ENCODE measurements at places on chromosomes 7 and 10.

DNA sequence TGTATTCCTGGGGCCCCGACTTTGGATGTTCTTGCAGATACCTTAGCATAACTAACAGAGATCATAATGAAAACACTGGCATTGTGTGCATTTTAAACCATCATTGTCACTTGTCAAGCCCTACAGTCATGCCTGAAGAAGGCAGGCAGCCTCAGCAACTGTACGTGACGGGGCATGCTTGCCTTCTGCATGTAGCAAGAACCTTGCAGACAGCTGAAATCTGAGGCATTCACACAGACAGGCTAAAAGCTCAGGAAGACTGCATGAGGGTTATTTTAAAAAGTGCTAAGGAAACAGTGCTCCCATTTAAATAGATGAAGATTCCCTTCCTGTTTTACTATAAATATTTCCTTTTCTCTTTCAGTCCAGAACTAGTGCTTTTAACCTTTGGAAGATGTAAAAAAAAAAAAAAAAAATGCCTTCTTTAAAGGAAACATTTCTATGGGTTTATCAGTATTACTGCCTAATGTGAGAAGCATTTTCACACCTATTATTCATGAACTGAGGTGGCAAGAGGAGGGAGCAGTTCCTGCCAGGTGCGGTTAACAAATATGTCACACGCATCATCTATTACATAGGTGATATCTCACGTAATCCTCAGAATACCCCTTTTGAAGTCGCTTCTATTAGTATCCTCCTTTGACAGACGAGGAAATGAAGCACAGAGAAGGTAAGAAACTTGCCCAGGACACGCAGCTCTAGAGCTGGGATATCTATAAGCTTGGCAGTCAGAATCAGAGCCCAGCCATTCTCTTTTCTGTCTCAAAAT lies 88.1 kb downstream of the PRKCQ start:
- DNase-seq, result peak; percentile 90

GRCh38 chr10:90032519-90032918 lies 331.1 kb downstream of the KIF20B start:
- no peak for DNase-seq

GRCh38 chr10:123862421-123863182 lies 29.0 kb downstream of the CPXM2 start:
- no peak for DNase-seq

GRCh38 chr10:112738606-112739591 lies 211.1 kb upstream of the TCF7L2 start:
- DNase-seq, result no peak

DNA sequence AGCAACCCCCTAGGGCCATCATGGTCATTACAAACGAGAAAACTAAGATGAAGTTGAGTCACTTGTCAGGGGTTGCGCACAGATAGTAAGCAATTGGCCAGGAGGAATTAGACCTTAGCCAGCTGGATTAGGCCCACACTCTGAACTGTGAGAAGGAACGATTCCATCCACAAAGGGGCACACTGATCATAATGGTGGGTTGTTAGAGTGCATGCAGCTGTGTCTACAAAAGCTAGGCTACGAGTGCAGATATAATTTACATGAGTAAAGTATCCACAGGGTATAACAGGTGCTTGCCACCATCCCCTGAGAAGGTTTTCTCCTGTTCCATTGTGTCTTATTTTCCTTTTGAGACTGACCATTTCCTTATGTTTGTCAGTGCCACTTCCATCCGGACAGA lies 16.6 kb upstream of the FAM170B start:
- DNase-seq, result no peak

DNA sequence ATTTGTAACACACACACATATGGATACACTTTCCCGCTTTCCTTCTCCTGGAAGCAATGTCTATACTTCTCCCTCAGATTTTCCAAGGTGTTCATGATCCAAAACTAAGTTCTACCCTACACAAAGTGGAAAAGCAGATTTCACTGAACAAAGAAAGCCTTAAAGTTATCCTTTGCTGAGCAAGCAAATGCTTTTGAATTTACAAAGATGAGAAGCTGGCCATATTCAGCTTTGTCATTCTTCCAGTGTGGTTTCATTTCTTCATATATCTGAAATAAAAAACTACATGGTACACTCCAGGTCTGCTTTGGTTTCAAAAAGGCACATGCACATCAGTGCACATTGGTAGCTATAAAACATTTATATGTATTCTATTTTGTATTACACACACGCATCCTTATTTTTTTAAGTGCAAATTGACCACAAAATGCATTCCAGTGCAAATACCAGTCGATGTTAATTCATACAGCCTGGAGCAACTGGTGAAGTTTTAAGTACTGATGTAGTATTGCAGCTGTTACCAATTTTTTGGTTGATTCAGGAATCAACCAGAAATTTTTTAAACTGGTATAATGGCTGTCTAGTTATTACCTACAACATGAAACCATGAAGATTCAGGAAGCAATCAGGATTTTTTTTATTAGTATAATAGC lies 65.5 kb upstream of the SRPK2 start:
- no peak for DNase-seq

DNA sequence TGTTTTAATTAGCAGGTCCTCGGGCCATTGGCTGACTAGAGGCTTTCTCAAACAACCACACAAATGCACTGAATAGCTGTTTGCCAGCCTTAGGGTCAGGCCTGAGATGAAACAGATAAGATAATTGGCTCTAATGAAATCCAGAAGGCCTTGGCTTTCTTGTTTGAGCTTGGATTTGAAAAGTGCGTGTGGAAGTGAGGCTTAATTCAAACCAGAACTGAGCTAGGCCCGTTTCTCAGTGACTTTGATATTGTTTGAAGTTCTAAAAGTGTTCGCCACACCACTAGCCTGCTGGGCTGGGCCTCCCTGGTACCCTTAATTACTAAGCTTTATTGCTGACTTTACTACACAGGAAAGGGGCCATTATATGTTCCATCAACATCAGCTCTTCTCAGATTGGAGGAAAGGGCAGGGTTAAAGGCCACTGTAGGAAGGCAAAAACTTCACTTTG lies 270.6 kb downstream of the TWIST1 start:
- no peak for DNase-seq

- no peak for DNase-seq
Measured at GRCh38 chr7:67364441-67365017, 367.9 kb downstream of the TYW1 start.

DNA sequence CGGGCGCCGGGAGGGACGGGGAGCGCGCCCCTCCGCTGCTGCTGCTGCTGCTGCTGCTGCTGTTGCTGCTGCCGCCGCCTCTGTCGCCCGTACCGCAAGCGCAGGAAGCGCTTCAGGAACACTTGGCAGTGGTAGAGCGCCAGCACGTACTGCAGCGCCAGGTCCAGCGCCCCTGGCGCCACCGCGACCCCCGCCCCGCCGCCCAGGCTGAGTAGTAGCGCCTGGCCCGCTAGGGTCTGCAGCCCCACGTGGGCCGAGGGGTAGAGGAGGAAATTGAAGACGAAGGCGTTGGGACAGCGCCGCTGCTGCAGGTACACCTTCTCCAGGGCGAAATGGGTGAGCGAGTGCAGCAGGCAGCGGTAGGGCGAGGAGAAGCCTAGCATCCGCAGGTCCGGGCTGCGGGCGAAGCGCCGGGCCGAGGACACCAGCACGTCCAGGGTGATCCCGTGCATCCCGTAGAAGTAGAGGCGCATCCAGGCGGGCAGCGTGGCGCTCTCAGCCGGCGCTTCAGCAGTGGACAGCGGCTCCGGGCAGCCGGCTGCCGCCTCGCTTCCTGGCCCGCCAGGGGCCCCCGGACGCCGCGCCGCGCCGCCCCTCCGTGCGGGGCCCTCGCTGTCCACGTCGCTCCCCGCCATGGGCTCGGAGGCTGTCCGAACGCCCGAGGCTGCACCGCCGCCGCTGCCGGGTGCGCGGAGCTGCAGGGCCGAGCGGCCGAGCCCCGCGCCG lies at the start of gene TMEM229A:
Gene TMEM229A (minus strand): TSS at position 699 of the 726 bp plus-strand sequence. CDS start 64 bp downstream, at position 635.
- no peak for DNase-seq

DNA sequence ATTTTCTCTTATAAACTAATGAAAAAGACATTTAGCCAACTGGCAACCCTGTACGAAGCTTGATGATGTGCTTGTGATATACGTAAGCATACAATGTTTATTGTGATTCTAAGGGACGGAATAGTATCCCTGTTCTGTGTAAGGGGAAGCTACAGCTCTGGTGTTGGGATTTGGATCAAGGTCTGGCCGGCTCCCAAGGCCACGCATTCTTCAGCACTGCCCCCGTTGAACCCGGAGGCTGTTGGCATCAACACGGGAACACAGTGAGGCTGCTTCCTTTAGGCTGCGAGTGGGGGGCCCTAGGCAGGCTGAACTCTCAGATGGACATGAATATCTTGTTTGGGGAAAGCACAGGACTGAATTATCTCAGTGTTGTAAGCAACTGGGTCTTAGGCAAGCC lies 180.6 kb downstream of the CAMK1D start:
- no peak for DNase-seq

- DNase-seq, result no peak
Measured at GRCh38 chr10:118340486-118340885, 1.6 kb downstream of the FAM204A start.

- no peak for DNase-seq
Measured at GRCh38 chr7:100584054-100584682, 1.8 kb downstream of the LRCH4 start.

DNA sequence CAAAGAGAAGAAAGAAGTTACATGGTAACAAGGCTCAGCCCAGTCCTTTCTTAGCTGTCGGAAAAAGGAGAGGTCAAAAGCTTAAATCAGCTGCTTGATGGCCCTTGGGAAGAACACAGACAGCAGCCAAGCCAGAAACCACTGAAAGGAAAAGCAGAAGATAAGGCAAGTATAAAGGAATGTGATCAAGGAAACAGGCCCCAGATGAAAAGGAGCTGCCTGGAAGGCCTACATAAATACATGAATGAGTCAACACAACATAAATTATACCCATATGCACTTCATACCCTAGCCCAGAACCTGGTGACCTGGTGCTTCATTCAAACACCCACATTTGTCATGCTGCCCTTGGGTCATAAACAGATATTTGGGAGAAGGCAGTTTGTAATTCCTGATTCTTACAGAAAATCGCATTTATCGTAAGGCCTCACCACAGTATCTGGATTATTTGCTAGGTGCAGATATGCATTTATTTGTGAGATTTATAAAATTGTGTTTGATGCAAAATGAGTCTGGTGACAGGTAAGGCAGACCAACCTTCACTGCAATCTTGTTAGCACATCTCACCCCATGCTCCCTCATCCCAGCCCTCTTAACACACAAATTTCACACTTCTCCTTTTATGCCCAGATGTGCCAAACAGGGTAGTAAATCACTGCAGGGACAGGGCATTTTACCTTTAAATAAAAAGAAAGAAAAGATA lies 94.9 kb upstream of the KCNIP2 start:
- no peak for DNase-seq

GRCh38 chr7:133712544-133712943 lies 414.6 kb upstream of the LRGUK start:
- no peak for DNase-seq

- no peak for DNase-seq
Measured at GRCh38 chr10:126857178-126857806, 47.9 kb upstream of the DOCK1 start.

DNA sequence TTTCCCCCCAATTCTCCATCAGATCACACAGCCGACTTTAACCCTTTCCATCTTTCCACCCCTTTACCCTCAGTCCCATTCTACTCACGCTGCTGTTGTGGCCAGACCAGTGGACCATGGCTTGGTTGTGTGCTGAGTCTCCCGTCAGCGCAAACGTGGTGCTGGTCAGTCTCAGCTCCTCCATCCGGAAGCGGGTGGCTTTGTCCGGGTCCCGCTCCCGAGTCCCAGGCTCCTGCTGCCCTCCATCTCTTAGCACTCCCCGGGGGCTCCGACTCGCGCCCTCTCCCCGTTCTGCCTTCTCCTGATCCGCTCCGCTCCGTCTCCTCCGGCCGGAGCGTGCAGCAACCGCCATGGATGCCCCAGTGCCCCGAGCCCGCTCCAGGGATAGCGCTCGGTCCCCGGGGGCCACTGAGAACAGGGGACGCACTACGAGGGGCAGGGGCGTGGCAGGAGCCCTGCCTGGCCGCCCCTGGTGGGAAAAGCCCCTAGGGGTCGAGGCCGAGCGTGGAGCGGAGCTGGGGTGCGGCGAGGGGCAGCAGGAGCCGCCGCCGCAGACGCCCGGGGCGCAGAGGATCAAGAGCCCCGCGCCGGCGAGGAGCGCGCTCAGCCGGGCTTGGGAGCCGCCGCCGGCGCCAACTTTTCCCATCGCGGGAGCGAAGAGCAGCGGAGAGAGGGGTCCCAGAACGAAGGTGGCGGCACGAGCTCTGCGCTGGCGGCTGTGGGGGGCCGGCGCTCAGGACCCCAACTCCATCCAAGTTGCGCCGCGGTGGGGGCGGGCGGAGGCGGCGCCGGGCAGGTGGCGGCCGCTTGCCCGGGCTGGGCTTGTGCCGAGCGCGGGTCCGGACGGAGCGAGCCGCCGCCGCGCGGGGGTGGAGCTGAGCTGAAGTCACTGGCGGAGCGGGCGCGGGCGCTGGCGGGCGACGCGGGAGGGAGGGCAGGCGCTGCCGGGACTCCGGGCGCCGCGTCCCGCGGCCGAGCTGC lies at the start of gene SORCS1:
Gene SORCS1 (minus strand): TSS at position 826 of the 981 bp plus-strand sequence.
- no peak for DNase-seq

DNA sequence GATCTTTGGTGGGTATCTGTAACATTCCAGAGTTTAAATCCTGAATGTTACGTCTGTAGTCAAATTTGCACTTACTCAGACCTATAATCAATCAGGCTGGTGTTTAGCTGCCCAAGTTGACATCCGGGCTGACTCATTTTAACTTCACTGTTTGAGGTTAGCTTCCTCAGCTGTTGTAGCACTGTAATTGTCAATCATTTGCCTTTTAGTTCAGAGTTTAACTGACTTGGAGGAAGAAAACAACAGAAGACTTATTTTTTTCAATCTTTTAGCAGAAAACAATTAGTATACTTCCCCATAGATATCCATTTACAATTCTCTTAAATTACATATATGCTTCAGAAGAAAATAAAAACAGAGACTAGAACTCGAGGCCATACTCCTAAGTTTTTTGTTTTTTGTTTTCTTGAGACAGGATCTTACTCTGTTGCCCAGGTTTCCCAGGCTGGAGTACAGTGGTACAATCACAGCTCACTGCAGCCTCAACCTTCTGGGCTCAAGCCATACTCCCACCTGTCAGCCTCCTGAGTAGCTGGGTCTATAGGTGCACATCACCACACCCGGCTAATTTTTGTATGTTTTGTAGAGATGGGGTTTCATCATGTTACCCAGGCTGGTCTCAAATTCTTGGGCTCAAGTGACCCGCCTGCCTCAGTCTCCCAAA lies 38.5 kb upstream of the LRRC17 start:
- DNase-seq, result no peak

DNA sequence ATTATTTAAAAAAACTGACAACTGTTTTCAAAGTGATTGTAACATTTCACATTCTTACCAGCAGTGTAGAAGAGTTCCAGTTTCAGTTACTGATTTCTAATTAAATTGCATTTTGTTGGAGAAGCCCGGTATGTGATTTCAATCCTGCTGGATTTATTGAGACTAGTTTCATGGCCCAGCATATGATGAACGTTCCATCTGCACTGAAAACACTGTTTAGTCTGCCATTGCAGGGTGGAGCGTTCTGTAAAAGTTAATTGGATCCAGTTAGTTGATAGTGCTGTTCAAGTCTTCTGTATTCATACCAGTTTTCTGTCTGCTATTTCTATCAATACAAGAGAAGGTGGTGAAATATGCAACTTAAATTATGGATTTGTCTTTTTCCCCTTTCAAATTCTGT lies 37.3 kb upstream of the CCNY start:
- no peak for DNase-seq

All from CD8-positive, alpha-beta T cell (primary cell).